ENCODE measurements at places on chromosomes 3 and 15.

- DNase-seq, result no peak
Measured at GRCh38 chr15:78791357-78791756, 19.9 kb downstream of the ADAMTS7 start.

GRCh38 chr15:28892789-28893610 lies 7.2 kb downstream of the APBA2 start:
- DNase-seq, result no peak

- no peak for DNase-seq
Measured at GRCh38 chr3:14273901-14274611, 95.4 kb downstream of the LSM3 start.

GRCh38 chr15:75061272-75061671 lies 37.9 kb downstream of the PPCDC start:
- DNase-seq, result no peak

DNA sequence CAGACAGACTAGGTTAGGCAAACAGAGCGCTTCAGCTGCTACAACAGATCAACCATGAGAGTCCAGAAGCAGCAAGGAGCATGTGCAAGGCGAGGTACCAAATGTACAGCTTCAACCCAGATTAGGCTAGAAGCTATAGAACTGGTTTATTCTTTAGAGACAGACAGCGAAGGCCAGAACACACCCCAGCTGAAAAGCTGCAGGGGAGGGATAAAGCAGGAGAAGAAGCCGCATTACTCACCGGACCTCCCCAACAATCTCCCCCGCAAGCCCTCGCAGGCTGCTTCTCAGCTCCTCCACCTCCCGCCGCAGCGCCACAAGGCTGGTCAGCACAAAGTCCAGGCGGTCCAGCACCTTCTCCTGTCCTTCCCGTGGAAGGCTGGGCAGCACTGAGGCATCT lies 3.3 kb downstream of the RMDN3 start:
- no peak for DNase-seq
